Kasumi-1 (cell line): ENCODE measurements at places on chromosomes 3 and 15.
A peak's percentile ranks its signal among the peaks of the same experiment; 100 is the strongest.

- no peak for DNase-seq
Observed at GRCh38 chr15:92621972-92622533, 33.5 kb downstream of the FAM174B start.

GRCh38 chr3:12253516-12254343, 35.1 kb upstream of the PPARG start:
- no peak for DNase-seq

- DNase-seq = no peak
Observed at GRCh38 chr3:170257145-170257544, 34.9 kb downstream of the PRKCI start.

DNA sequence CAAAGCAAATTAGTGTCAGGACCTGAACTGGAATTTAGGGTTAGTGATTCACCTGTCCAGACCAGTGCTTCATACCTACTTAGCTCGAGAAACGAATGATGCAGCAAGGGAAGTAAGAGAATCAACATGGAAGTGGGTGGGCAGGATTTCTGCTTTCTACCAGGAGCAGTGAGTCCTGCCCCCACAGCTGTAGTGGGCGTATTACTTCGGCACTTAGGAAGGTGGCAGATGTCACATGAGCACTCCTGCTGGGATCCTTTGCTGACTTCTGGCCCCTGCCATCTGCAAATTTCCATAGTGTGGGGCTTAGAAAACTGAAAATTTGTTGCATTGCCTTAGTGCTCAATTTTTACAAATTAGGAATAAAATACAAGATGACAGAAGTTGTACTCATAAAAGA, 31.2 kb downstream of the RYR3 start:
- DNase-seq = no peak

GRCh38 chr3:61903931-61904657, 342.7 kb downstream of the PTPRG start:
- peak; percentile 56 for DNase-seq

- DNase-seq = no peak
Observed at GRCh38 chr3:185351396-185351795, 11.5 kb upstream of the MAP3K13 start.

GRCh38 chr3:131925571-131925970, 109.2 kb downstream of the CPNE4 start:
- DNase-seq = no peak

DNA sequence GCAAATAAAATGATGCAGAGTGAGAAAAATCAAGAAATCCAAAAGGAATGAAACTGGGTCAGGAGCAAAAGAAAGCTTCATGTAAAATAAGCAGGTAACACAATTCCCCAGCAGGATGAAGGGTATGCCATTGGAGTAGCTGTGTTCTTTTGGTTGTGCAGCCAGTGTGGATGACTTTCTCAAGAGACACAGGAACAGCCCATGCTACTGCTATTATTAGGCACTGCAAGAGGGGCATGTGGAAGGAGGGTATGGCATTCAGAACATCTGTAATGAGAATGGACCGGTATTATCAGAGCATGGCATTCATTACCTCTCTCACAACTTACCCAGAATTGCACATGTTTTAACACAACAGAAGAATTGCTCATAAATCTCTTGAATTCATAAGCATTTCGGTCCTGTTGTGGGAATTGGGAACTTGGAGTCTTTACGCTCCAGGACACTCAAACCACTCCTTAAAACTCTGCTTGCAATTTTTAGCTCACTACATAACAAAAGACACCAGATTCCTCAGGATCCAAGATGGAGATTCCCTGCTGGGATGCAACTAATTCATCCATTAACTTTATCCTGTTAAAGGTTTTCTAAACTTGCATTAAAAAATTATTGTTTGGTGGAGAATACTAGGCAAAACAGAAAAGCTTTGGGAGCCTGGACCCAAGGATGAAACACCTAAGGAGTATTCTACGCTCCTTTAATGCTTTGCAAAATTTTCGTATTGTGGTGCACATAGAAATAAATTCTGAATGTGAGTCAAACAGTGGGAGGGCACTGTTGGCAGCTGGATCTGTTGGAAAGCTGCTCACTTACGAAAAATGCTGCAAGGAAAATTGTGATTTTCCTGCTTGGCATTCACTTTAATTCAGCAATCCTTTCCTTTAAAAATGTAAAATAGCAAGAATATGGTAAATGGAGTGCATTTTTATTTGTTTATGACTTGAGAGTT, 34.6 kb upstream of the CDIN1 start:
- no peak for DNase-seq

DNA sequence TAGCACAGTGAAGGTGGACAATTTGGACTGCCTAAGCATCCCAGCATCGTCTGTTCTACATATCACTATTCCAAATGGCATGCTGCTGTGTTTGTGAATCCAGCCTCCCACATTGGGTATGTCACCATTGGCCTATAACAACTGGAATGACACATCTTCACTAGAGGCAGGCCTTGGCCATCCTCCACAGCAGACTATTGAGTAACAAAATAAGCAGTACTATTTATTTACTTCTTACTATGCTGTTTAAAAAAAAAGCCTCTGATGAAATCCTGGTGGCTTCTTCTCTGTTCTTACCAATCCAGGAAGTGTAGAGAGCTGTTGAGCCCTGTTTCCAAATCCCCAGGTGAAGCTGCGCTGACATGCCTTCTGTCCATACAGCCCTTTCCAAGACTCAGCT, 30.6 kb upstream of the CERS3 start:
- DNase-seq = no peak

GRCh38 chr3:156051651-156052050, 68.7 kb upstream of the KCNAB1 start:
- DNase-seq = no peak

DNA sequence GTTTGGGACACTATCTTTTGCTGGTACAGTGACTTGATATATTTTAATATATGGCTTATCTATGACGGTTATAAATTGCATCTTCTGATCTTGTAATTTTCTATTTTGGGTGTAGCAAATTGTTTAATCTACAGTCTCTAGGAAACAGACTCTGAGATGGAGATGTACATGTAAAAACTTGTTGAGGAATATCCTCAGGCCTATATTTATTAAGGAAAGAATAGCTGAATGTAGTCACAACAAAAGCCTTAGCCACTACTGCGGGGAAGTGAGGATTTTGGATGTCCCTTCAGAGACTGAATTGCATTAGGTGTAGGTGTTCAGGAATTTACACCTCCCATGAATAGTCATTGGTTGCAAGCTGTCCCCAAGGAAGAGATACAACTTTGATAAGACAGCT, 13.8 kb upstream of the OR5K3 start:
- no peak for DNase-seq

DNA sequence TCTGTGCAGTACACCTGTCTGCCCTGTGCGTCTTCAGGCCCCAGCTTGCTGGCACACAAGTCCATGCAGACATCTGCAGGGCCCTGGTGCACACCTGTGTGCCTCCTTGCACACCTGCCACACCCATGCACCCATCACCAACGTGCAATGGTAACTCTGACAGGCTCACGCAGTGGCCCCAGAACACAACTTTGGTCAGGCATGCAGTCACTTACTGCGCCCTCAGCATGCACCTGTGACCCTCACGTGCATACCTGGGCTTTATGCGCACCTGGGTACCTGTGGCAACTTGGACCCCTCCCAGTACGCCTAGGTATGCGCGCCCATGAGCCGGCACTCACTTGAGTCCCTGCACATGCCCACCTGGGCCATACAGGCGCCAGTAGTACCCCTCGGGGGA, 1.7 kb downstream of the PLXND1 start:
- DNase-seq = no peak

- no peak for DNase-seq
Observed at GRCh38 chr3:70000563-70001081, 1.1 kb downstream of the SAMMSON start.

- no peak for DNase-seq
Observed at GRCh38 chr15:29888646-29889045, 66.4 kb upstream of the TJP1 start.

GRCh38 chr3:89042236-89042835, 65.1 kb upstream of the EPHA3 start:
- no peak for DNase-seq

DNA sequence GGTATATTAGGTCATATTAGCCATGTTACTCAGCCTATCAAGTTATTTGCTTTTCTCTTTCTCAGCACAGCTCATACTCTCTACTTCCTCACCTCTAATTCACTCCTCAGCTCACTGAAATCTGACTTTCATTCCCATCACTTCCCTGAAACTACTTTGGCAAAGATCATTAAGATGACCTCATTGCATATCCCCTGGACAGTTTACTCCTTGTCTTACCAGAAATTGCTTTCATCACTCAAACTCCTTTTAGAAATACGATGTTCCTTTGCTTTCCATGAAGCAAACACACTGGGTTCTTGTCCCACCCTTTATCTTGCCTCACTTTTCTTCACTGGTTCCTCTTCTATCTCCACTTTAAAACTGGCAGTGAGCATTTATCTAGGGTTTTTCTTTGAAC, 354.4 kb downstream of the TUSC7 start:
- no peak for DNase-seq

DNA sequence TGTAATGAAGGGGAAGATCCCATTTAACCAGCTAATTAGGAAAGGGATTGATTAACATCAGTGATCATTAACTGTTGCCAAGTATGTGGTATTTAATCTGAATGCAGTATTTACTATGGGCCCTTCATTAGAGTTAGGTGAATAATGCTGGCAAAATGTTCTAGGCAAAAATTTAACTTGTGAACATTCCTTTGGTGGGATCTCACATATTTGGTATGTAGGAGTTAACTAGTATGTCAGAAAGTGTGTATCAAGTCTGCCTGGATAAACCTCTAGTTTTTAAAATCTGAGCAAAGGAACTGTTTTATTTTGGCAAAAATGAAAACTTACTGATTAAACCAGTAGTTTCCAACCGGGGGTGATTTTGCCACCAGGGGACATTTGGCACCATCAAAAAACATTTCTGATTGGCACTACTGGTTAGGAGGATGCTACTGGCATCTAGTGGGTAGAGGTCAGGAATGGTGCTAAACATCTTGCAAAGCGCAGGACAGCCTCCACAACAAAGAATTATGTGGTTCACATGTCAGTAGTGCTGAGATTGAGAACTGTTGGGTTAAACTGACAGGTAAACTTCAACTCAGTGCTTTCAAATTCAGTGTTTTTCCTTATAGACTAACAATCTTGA, 22.5 kb downstream of the LRTM1 start:
- no peak for DNase-seq

DNA sequence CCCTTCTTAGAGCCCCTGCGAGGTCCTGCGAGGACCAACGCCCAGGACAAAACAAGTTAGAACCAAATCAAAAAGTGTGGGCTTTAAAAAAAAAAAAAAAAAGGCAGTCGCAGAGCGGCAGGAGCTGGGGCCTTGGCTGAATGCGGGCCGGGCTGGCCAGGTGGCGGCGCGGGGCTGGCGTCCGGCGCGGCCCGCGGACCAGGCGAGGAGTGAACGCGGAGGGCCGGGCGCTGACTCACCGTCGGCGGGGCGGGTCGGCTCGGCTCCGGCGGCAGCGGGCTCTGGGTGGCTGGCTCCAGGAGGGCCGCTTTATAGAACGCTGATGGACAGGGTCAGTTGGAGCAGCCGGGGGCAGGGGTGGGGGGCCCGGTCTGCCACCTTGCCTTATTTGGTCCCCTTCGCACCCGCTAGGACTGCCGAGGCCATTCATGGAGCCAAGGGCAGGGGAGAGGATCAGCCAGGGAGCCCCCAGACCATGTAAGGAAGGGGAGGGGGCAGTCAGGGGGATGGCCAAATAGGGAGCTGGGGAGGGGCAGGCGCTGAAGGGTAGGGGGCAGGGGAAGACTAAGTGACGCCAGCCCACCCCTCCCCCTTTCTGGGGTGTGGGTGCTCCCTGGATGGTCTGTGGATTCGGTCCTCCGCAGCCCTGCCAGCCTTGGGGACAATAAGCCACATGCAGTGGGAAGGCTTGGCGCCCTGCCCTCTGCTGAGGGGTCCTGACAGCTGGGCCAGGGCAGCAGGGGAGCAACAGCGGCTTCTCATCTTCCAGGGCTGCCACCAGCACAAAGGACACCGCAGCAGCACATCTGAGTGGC, at the start of gene ACTC1:
Gene ACTC1, minus strand, starts transcription at position 283 of the 815 bp plus-strand sequence. CDS start 741 bp downstream, outside the sequence.
- DNase-seq = no peak

GRCh38 chr15:89132611-89133507, 44.6 kb downstream of the ABHD2 start:
- peak; percentile 87 for DNase-seq

DNA sequence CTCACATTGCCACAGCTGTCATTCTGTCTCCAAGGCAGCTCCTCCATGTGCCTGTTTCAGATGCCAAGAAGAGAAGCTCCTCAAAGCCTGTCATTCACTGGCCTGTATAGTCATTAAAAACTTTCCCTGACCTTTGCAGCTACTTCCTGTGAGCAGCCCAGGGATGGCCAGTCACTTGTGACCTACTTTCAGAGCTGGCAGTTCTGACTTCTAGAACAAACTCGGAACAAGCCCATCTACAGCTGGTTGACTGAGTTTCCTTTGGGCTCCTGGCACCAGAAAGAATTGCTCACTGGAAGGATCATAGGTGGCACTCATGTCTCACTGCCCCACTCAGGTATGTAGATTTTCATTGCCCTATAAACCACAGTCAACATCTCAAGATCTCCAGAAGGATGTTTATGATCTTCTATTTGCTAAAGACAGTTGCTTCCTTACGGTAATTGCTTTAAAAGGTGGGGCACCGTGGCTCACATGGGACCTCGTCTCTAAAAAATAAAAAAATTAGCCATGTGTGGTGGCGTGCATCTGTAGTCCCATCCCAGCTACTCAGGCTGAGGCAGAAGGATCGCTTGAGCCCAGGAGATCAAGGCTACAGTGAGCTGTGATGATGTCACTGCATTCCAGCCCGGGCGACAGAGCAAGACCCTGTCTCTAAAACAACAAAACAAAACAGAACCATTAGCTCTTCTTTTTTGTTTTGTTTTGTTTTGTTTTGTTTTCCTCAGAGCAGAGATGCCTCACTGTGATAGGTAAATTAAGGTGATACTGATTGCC, 11.2 kb upstream of the ATP13A3 start:
- no peak for DNase-seq

DNA sequence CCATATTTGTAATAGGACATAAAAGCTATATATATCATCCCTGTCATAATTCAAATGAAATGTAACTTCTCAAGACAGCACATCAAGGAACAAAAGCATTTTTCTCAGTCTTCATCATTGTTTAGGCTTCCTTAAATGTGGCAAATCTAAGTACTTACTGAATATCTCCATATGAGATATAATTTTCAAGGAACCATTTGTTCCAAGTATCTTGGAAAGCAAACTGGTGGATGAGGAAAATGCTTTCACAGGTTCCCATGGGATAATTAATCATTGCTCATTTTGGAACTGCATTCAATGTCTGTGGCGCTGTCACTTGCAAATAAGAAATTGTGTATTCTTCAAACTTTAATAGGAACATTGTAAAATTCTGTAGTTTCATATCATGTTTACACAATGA, 52.6 kb upstream of the ZNF385D start:
- DNase-seq = no peak

DNA sequence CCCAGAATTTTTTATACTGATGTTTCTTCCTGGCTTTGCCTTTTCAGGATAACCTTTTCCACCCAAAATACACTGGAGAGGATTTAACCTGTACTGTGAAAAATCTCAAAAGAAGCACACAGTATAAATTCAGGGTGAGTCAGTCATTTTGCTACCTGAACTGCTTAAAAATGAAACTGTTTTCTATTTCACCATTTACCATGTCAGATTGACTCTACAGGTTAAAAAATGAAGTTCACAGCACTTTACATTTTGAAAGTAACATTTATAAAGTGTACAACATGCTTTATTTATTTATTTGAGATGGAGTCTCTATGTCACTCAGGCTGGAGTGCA, 115.2 kb downstream of the GHSR start:
- DNase-seq = no peak

- DNase-seq = no peak
Observed at GRCh38 chr3:111820651-111821050, 38.4 kb upstream of the PHLDB2 start.
